ENCODE measurements at places on chromosomes 4 and X.

- DNase-seq = peak; percentile 13
Observed at GRCh38 chr4:104571341-104571740, 76.6 kb upstream of the CXXC4 start.

GRCh38 chr4:87985097-87985886, 9.8 kb downstream of the SPP1 start:
- DNase-seq = peak; percentile 65

DNA sequence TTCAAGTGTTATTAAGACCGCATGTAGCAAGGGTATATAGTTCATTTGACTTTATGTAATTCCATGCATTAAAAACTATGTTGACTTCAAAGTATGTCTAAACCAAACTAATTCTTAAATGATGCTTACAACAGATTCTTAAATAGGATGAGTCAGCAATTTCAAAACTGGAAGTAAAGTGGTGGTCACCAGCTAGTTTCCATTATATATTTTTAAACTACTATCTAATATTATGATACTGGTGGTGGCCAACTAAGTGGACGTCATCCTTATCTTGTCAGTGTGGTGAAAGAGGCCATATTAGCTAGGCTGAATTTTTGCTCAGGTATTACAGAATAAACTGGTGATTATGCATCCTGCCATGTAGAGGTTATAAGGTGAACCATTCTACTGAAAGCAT, 1.2 kb downstream of the IL15 start:
- no peak for DNase-seq

DNA sequence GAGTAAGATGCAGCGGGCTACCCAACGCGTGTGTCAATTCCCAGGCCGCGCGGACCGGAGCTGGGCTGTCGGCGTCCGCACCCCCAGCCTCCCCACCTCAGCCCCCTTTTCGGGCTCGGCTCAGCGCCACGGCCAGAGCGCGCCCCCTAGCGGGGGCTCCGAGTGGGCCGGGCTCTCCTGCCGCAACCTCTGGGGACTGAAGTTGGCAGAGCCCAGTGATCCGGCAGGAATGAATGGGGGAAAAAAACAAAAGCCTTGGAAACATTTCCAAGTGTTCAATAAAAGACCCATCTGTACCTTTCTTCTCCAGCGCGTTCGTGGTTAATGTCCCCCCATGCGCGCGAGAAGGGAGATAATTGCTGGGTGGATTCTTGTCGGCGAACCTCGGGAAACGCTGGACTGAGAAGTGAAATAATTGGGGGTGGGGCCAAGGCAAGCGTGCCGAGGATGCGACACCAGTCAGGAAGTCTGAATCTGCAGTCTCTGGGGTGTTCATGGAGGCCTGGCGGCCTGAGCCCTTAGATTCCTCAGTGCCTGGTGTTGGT, 5.2 kb upstream of the ARX start:
- peak; percentile 98 for DNase-seq

- no peak for DNase-seq
Observed at GRCh38 chr4:41982716-41983115, 1.2 kb downstream of the DCAF4L1 start.

- no peak for DNase-seq
Observed at GRCh38 chr4:122765692-122766352, 33.3 kb downstream of the BBS12 start.

- DNase-seq = no peak
Observed at GRCh38 chr4:98932539-98932938, 3.6 kb upstream of the EIF4E start.

GRCh38 chr4:48636911-48637310, 143.2 kb downstream of the FRYL start:
- no peak for DNase-seq

- DNase-seq = no peak
Observed at GRCh38 chr4:54988655-54989054, 136.7 kb downstream of the KDR start.
